ENCODE measurements at places on chromosomes 13 and 19.

DNA sequence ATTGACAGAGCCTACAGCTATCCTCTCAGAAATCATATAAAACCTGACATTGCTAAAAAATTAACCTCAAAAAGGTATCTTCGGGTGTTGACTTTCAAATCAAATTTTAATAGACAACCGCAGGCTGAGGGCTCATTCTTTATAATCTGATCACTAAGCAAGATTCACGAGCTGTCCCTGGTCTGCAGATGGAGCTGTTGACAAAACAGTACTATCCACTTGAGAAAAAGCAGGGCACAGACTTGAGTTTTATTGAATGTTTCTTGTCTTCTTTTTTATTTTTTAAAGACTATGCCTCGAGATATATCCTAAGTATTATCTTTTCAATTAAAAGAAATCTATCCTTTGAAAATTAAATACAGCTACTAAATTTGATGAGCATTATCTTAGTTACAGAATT, 540.5 kb downstream of the PCDH9 start:
- DNase-seq: no peak

- peak; percentile 88 for DNase-seq
Measured at GRCh38 chr19:42316223-42317211, 3.4 kb downstream of the TMEM145 start.

DNA sequence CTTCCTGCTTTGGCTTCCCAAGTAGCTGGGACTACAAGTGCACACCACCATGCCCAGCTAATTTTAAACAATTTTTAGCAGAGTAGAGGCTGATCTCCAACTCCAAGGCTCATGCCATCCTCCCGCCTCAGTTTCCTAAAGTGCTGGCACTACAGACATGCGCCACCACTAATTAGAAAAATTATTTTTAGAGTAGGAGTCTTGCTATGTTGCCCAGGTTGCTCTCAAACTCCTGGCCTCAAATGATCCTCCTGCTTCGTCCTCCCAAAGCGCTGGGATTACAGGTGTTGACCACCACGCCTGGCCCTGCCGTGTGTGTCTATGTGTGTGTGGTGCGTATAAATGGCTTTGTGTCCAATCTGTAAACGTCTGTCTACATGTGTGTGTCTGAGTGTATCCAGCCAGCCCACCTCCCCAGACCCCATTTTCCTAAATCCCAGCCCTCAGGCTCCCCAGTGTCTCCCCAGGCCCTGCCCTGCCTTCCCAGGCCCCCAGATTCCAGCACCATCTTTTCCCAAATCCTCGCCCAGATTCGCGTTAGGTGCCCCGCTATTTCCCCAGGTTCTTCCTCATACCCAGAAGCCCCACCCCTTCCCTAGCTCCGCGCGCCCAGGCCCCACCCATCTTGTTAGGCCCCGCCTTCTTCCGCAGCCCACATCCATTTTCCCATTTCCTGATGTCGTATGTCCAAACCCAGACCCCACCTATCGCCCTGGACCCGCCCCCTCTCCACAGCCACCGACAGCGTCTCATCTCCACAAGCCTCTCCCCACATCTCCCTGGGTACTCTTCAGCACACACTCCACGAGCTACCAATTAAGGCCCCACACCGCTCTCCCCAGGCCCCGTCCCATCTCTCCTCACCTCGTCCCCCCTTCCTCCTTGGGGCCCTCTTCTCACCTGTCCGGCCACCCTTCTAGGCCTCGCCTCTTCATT, 24.9 kb downstream of the SLC8A2 start:
- DNase-seq: no peak

DNA sequence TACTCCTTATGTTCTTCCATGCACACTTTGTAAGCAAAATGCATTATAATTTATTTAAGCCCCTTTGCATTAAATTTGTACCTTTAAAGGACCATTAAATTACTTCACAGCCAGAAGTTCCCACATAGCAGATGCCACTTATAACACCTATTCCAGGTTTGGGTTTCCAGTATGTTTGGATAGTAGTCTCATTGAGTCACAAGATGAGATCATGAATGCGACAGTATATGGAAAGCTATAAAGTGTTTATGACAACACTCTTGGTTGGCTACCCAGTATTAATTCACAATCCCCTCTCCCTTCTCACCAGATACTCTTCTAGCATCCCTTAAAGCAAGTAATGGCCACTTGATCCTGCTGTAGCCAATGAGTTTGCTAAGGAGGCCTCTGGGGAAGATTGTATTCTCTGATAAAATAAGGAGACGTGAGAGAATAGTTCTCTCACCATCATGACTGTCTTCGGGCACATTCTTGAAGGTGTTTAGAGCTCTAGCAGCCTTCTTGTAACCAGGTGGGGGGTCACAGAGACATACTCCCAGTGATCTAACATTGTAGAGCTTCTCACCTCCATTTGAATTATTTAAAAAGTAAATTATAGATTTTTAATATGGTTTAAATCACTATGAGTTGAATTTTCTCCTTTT, 2.8 kb upstream of the LHFPL6 start:
- DNase-seq: no peak

- DNase-seq: no peak
Measured at GRCh38 chr19:53864308-53864836, 3.3 kb upstream of the MYADM start.

- DNase-seq: peak; percentile 88
Measured at GRCh38 chr19:17289489-17289888, 7.8 kb downstream of the ANKLE1 start.

- no peak for DNase-seq
Measured at GRCh38 chr13:50990818-50991506, 81.4 kb downstream of the RNASEH2B start.

GRCh38 chr13:52374873-52375411, 31.0 kb downstream of the THSD1 start:
- DNase-seq: no peak

DNA sequence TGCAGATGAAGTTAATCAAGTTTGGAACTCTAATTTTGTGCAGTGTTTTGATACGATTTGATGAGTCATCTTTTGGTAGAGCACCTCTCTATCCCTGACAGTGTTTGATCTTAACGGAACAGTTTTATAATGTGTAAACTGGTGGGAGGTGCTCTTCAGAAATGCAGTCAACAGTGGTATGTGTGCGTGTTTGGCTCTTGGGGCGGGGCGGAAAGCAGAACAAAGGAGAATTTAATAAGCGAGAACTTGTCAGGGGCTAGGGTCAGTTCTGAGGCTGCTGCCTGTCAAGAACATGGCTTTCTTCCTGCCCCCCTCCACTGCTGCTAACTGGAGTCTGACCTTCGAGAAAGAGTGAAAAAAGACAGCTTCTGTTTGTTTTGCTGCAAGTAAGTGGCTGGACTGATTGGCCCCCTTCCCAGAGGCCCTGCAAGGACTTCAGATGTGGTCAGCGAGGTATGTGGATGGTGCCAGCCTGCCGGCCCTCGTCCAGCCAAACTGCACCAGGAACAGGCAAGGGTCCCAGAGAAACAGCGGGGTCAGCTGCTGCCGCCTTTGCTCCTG, 40.8 kb downstream of the BBC3 start:
- no peak for DNase-seq

DNA sequence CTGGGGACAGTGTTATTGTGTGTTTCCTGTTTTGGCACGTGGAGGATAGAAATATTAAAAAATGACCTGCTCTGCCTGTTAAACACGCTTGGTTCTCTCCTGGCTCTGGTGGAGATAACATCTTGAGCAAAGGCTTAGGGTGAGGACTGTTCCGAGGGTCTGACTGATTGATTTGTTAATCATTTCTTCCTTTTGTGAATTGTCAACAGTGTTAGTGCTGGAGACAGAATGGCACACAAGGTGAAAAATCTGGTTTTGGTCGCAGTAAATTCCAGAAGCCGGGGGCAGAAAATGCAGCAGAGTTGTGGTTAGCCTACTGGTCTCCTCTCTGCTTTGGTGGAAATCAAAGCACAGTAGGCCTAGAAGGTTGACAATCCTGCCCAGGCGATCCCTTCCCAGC, 163.6 kb downstream of the FGF9 start:
- no peak for DNase-seq

DNA sequence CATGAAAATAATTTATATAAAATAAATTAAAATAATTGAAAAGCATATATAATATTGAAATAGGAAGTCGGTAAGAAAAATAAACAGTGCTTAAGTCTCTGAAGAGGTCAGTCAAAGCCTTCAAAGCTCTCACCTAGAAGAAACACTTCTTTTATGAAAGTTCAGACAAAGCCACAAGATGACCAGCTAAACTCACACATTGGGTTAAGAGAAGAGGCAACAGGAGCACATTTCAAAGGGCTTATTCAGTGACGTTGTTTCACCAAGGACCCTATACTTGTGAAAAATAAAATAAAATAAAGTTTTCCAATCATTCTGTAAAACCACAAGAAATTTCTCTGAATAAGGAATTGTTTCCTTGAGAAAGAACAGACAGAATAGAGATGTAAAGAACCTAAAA, 2.5 kb upstream of the ITM2B start:
- DNase-seq: no peak

- peak; percentile 24 for DNase-seq
Measured at GRCh38 chr13:28637714-28638355, 21.1 kb upstream of the POMP start.

Measured in GM20000 (cell line).